ENCODE measurements at places on chromosomes 5 and 9.

DNA sequence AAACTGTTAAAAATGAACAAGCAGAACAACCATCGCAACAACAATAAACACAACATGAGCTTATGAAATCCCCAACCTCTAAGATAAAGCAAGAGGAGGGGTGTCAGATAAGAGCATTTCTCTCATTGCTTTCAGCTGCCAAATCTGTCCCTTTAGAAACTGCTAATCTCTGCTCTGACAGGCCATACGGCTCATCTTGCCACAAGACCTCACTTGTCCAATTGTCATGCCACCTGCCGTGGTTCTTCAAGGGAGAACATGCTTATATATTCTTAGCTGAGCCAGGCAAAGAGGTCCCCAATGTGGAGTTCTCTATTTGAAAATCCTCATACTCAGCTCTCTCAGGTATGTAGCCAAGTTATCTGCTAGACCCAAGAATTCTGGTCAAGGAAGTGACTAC lies 405.0 kb upstream of the TNC start:
- no peak for DNase-seq

GRCh38 chr9:91734371-91734981 lies 215.6 kb downstream of the ROR2 start:
- DNase-seq = no peak

DNA sequence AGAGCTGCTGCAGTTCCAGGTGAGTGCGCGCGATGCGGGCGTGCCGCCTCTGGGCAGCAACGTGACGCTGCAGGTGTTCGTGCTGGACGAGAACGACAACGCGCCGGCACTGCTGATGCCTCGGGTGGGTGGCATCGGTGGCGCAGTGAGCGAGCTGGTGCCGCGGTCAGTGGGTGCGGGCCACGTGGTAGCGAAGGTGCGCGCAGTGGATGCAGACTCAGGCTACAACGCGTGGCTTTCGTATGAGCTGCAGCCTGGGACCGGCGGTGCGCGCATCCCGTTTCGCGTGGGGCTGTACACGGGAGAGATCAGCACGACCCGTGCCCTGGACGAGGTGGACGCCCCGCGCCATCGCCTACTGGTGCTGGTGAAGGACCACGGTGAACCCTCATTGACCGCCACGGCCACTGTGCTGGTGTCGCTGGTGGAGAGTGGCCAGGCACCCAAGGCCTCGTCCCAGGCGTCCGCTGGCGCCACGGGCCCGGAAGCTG lies 2.0 kb downstream of the PCDHA3 start:
- DNase-seq = no peak

DNA sequence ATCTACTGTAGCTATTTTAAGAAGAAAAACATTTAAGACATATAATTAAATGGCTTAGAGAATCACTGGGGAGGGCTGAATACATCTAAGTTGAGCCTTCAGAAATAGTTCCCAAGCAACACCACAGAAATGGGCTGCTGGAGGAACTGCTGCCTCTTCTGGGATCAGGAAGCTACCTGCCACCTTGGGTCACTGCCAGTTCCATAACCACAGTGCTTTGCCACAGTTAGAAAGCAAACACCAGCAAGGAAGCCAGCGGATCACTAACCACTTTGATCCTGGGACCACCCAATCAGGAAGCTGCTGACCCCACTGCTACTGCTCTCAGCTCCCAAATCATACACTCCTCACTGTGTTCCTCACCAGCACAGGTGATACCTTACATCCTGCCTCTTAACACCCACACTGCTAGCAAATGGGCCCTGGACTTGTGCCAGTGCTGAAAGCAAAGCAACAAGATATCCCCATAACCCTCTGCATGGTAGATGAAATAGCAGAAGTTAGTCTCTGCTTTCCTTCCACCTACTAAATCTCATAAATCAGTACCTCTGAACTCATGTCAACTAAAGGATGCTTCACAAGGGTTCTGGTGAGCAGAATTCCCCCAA lies 346.9 kb downstream of the DEPDC1B start:
- no peak for DNase-seq

Data from MV-4-11 (cell line).